Panc1 (cell line): ENCODE measurements at places on chromosomes 7 and 10. TPM values are rescaled to one million over a fixed set of nuclear protein-coding genes. Genes with fewer than 3 reads are reported as not detected.

GPR146 gene
- total RNA-seq, result 2.9 TPM

DLG5 gene
- 85.6 TPM for total RNA-seq

KEL gene
- total RNA-seq, result 0.44 TPM

OLAH gene
- total RNA-seq, result not detected

MBL2 gene
- total RNA-seq, result not detected

EPO gene
- total RNA-seq, result not detected

TLL2 gene
- 0.64 TPM for total RNA-seq

MINDY3 gene
- total RNA-seq, result 10.4 TPM

INA gene
- total RNA-seq, result 0.08 TPM

TUBAL3 gene
- total RNA-seq, result not detected

PTF1A gene
- not detected for total RNA-seq

FAM237B gene
- not detected for total RNA-seq

GRCh38 chr10:123704076-123704475, 37.9 kb downstream of the GPR26 start:
- no peaks in the 10 kb centered on the region for H3K4me1 ChIP-seq
- H3K4me3 ChIP-seq, result no peak overlapping the region
- no peaks in the 10 kb centered on the region for H3K36me3 ChIP-seq
- no peak for DNase-seq

GRCh38 chr10:71086439-71087080, 125.8 kb upstream of the UNC5B start:
- 0 out of 2 replicates have a peak, but pooled peaks cover 3% of the 10 kb centered on the region for H3K27me3 ChIP-seq
- no peak overlapping the region for H3K4me3 ChIP-seq
- H3K36me3 ChIP-seq, result no peaks in the 10 kb centered on the region
- no peaks in the 10 kb centered on the region for H3K4me1 ChIP-seq
- no peak overlapping the region for H3K27ac ChIP-seq

DNA sequence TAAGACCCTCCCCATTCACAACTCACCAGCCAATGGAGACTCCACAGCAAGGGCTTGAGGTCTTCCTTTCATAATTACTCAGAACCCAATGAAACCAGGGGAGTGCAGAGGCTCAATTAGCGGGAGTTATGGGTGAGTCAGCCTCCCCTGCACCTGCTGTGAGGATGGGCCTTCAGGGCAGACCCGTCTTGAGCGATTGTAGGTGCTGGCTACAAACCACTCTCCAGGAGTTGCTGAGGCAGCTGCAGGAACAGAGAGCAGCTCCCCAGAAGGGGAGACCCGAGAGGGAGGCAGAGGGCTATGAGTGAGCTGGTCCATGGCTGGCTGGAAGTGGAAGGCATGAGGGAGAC, 58.5 kb upstream of the SORCS3 start:
- H3K4me3 ChIP-seq, result no peak overlapping the region
- no peaks in the 10 kb centered on the region for H3K4me1 ChIP-seq
- no peaks in the 10 kb centered on the region for H3K36me3 ChIP-seq
- no peak overlapping the region for H3K27ac ChIP-seq
- no peak for DNase-seq

DNA sequence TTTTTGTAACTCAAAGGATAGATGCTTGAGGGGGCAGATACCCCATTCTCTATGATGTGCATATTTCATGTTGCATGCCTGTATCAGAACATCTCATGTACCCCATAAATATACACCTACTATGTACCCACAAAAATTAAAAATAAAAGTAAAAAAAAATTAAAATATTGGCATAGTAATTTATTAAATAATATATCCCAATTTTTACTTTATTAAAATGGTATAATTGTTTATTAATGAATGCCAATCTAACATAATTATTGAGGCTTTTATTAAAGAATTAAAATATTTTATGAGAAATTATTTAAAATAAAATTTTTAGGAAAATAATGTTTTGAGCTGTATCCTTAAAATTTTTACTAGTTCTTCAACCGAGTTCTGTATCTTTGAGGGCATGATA, 18.9 kb upstream of the HBP1 start:
- no peak overlapping the region for H3K27ac ChIP-seq
- H3K4me3 ChIP-seq, result no peak overlapping the region
- H3K27me3 ChIP-seq, result no peaks in the 10 kb centered on the region; the same call in 1 of the 2 replicates
- no peak for DNase-seq

DNA sequence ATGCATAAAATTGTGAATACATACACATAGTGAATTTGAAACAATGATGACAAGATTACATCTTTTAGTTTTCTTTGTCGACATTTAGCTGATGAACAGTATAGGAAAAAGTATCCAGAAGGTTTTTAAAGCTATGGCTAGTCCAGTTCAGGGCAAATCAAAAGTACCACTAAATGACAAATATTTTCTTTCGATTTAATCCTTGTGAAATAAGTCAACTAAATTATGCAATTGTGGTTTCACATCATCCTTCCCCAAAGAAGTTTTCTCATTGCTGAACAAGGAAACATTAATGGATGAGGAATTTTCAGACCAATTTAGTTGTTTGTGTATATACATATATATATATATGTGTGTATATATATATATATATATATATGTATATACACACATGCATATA, 774.0 kb downstream of the DNAJB9 start:
- H3K27ac ChIP-seq, result no peak overlapping the region
- H3K36me3 ChIP-seq, result no peaks in the 10 kb centered on the region
- H3K4me1 ChIP-seq, result no peaks in the 10 kb centered on the region
- no peak overlapping the region for H3K4me3 ChIP-seq

DNA sequence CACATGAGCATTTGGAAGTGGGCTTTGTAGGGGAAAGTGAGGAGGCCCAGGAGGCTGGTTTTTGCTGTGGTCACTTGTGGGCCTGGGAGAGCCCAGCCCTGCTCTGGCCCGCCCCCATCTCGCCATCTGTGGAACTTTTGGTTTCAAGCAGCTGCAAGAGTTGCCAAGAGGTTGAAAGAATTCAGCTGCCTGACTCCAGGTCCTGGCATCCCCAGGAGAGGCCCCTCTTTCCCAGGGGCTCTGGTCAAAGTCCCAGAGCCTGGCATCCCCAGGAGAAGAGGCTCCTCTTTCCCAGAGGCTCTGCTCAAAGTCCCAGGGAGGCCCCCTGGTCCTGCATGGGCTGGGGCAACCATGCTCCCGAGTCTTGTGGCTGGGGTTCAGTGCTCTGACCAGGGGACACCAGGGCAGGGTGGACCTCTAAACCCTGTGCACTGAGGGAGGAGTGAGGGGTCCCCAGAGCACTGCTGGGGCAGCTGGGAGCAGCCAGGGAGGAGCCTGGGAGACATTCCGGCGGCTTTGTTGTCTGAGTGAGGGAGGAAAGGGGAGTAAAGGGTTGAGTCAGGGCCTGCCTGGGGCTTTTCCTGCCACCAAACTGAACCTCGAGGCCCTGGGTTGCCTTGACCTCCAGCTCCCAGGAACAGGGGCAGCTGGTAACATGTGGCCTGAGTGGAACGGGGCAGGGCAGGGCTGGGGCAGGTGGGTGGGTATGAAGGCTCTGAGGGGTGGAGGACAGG, 27.7 kb upstream of the CSGALNACT2 start:
- H3K4me1 ChIP-seq, result peaks cover 18% of the 10 kb centered on the region
- H3K27ac ChIP-seq, result no peak overlapping the region; the same call in 1 of the 2 replicates
- no peak for DNase-seq
- no peak overlapping the region for H3K4me3 ChIP-seq

DNA sequence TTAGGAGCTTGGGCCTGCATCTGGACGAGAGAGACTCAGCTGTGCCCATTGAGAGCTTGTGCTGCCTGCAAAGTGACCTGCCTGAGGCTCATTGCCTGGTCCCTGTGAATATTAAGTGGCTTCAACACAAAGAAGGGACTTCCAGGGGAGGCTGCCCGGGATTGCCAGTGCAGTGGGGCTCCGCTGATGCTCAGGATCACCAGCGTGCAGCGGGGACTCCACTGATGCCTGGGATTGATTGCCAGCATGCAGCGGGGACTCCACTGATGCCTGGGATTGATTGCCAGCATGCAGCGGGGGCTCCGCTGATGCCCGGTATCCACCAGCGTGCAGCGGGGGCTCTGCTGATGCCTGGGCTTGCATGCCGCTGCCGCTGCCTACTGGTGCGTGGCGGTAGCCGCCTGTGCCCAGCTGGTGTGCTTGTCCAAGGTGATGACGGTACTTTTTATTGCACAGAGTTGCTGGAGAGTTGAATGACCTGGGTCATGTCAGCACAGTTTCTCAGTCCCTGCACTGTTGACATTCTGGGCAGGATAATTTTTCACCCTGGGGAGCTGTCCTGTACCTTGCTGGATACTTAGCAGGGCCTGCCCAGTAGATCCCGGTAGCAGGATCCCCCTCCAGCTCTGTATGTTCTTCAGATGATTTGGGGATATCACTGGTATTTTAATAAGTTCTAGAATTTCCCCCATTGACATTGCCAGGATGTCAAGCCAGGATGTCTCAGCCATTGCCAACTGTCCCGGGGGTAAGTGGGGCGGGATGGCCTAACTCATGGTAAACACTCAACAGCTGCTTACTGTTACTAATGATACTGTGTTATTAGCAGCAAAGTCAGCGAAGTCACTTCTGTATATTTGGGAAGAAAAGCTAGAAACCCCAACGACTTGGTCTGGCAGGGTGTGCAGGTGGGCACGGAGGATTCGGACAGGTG, 13.0 kb downstream of the DOCK1 start:
- no peak overlapping the region for H3K27ac ChIP-seq
- 0 out of 2 replicates have a peak, but pooled peaks cover 5% of the 10 kb centered on the region for H3K4me1 ChIP-seq
- DNase-seq, result no peak
- H3K27me3 ChIP-seq, result no peaks in the 10 kb centered on the region
- no peak overlapping the region for H3K4me3 ChIP-seq
- H3K36me3 ChIP-seq, result no peaks in the 10 kb centered on the region

GRCh38 chr7:75531359-75531821, 39.3 kb downstream of the SPDYE5 start:
- H3K36me3 ChIP-seq, result no peaks in the 10 kb centered on the region
- DNase-seq, result no peak
- H3K27ac ChIP-seq, result no peak overlapping the region

GRCh38 chr10:98815039-98815885, 368.5 kb upstream of the HPS1 start:
- no peak for DNase-seq
- H3K4me1 ChIP-seq, result no peaks in the 10 kb centered on the region
- no peak overlapping the region for H3K27ac ChIP-seq

DNA sequence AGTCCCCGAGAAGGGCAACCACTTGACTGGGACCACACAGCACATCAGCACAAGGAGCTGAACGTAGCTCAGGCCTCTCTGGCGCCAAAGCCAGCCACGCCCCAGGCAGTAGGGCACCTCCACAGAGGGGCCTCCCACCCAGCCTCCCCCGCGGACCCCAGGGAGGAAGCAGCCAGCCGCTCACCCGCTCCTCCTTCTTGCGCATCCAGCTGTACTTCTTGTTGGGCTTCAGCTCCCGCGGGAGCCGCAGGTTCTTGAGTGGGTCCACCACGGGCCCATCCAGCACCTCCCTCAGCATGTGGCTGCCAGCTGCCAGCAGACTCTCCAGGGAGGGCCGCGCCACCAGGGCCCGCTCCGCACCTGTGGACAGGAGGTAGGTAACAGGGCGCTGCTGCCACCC, 61.2 kb downstream of the TNRC18 start:
- H3K4me1 ChIP-seq, result peaks cover 7% of the 10 kb centered on the region
- no peak overlapping the region for H3K27ac ChIP-seq
- H3K36me3 ChIP-seq, result peaks cover 21% of the 10 kb centered on the region
- DNase-seq, result no peak
- no peaks in the 10 kb centered on the region for H3K27me3 ChIP-seq

DNA sequence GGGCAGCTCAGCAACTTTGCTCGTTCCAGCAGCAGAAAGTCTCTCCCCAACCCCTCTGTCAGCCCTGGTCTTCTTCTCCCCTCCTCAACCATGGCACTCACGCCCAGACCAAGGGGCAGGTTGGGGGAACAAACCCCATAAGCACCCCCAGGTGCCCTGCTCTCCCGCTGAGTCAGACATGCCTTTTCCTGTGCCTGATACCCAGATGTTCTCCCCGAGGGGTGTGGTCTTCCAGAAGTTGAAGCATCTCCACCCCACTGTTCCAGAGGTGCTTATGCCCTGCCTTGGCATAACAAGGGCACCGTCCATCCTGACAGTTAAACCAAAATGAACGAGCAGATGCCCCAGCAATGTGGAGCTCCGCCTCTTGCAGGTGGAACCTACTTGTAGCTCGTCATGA, 67.1 kb downstream of the C10orf143 start:
- peaks cover 8% of the 10 kb centered on the region; the same call in 1 of the 2 replicates for H3K27me3 ChIP-seq
- no peak for DNase-seq
- H3K27ac ChIP-seq, result no peak overlapping the region

GRCh38 chr10:13936826-13937225, 350.1 kb downstream of the PRPF18 start:
- no peaks in the 10 kb centered on the region for H3K4me1 ChIP-seq
- no peaks in the 10 kb centered on the region for H3K36me3 ChIP-seq
- H3K27ac ChIP-seq, result no peak overlapping the region
- no peak for DNase-seq
- no peaks in the 10 kb centered on the region for H3K27me3 ChIP-seq

GRCh38 chr10:124128811-124129145, 35.4 kb upstream of the CHST15 start:
- DNase-seq, result no peak
- no peaks in the 10 kb centered on the region for H3K27me3 ChIP-seq
- no peak overlapping the region for H3K27ac ChIP-seq
- no peaks in the 10 kb centered on the region for H3K4me1 ChIP-seq
